ENCODE measurements at places on chromosomes 11 and 22. TPM values are rescaled to one million over a fixed set of nuclear protein-coding genes. Genes with fewer than 3 reads are reported as not detected.

GRCh38 chr11:110951037-110951949 is 239.1 kb upstream of the ARHGAP20 start:
- DNase-seq, result peak; percentile 9

DNA sequence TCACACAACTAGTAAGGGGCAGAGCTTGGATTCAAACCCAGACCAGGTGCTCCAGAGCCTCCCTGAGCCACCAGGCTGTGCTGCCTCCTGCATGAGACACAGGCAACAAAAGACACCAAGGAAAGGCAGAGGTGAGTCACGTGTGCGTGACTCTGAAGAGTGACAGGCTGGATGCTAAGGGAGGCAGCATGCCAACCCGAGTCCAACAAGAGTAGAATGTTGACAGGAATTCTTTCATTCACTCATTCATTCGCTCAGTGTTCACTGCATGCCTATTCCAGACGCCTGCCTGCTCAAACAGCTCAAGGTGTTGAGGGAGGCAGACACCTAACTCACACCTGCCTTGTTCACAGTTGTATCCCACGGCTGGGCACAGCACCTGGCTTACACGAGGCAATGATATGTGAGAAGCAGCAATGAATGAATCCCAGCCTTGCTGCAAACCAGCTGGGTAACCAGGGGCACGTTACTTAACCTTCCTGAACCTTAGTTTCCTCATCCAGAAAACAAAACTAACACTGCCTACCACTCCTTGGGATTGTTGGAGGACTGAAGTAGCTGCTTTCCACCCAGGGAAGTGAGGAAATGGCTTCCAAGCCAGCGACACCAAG is 73.8 kb upstream of the ARFGAP3 start:
- no peak for DNase-seq

DNA sequence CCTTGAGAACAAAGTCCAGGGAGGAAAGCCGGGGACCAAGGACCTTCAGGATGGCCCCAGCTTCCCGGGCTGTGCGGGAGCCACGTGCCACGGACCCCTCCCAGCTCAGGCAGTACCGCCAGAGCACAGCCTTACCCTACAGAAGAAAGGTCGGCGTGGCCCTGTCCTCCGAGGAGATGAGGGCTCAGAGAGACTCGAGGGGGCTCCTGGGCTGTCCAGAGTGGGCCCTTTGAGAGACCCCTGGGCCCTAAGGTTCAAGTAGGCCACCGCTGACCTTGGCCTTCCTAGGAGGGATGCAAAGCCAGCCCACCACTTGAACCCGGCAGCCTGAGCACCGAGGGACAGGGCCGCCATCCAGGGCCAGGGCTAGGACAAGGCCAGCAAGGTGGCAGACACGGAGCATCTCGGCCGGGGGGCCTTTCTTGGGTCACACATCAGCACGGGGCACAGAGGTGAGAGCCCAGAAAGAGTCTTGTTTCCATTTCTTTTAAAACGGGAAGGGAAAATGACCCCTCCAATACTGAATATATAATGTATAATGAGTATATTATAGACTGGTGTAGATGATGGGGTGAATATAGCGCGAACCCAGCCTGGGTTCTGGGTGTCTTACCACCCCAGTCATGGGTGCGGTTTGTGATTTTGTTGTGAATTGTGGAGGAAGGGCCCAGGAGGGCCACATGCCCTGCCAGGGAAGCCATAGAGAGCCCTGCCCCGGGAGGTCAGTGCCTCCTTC is 34.4 kb upstream of the PPARA start:
- no peak for DNase-seq

GRCh38 chr11:118885831-118886565 is 2.3 kb downstream of the CXCR5 start:
- no peak for DNase-seq

DNA sequence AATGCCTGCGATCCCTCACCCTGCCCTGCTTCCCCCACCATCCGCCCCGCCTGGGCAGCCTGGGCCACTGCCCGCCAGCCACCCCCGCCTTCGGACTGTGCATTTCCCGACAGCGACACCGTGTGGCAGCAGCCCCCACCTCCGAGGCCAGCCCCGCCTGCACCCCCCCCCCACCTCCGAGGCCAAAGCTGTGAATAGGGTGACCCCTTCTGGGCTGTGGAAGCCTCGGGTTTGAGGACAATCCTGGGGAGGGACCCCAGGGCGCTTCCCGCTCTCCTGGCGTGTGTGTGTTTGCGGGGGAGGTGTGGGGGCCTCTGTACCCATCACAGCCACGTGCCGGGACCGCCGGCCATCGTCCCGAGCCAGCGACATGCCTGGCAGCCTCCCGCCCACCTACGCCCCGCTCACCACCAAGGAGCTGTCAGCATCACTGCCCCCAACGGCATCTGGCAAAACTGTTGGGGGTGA is 33.8 kb upstream of the PPARA start:
- DNase-seq, result peak; percentile 86

DNA sequence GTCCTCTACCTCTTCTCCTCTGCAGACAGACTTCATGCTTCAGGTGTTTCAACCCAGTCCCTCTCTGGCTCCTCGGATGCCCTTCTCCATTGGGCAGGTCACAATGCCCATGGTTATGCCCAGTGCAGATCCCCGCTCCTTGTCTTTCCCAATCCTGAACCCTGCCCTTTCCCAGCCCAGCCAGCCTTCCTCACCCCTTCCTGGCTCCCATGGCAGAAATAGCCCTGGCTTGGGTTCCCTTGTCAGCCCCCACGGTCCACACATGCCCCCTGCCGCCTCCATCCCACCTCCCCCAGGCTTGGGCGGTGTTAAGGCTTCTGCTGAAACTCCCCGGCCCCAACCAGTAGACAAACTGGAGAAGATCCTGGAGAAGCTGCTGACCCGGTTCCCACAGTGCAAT is 9.3 kb upstream of the BACE1-AS start:
- DNase-seq, result no peak

GRCh38 chr11:10628508-10629236 is 60.2 kb upstream of the LYVE1 start:
- DNase-seq, result no peak

DNA sequence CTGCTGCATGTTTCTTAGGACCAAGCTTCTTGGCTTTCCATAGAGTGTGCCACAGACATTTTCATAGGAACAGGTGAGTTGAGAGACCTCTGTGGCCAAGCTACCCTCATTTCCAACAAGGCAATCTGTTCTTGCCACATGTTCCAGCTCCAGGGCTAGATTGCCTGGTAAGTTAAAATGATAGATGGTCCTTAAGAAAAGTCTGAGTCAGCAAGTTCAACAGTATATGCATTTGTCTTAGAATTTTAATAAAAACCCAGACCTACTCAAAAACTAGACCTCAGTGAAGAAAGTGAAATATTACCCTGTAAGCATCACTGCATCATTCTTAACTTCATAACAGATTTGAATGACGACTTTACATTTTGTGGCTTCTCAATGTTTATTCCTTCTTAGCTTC is 1123.6 kb downstream of the DLG2 start:
- no peak for DNase-seq

GRCh38 chr11:73565804-73566203 is 32.1 kb downstream of the FAM168A start:
- DNase-seq, result no peak

DNA sequence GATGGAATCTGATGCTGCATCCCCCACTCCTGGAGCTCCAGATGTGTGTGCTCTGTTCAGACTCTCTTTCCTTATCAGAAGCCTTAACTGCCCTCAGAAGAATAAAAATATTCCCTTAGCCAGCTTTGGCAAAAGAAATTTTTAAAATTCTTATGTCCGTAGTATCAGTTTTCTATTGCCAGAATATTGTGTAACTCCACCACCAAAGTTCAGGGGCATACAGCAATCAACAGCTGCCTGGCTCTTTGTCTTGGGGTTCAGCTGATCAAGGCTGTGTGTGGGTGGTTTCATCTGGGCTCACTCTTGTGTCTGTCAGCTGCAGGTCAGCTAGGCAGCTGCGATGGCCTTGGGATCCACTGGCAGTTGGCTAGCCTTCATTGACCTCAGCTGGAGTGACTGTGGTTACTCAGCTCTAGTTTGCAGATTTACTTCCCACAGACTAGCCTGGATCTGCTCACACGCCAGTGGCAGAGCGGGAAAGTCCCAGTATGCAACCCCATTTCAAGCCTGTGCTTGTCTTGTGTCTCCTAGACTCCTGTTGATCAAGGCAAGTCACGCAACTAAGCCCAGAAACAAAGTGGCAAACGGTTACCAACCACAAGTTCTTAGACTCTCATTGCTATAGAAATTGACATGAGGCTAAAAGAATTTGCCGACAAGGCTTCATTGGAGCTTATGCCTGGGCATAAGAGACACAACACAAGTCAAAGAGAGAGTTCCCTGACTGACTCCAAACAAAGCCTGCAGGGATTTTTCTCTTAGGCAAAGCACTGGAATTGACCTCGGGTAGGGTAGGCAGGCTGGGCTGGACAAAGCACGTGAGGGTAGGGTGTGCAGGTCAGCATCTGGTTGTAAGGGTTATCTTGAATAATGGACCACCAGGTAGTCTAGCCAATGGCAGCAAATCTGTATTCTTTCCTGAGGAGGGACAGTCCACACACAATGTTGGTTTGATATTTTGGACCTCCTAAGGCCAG is 7.5 kb downstream of the TMEM138 start:
- no peak for DNase-seq

GRCh38 chr22:49869845-49870712 is 16.4 kb downstream of the ZBED4 start:
- DNase-seq, result no peak

GRCh38 chr11:70493891-70494290 is 95.6 kb downstream of the CTTN start:
- no peak for DNase-seq

DNA sequence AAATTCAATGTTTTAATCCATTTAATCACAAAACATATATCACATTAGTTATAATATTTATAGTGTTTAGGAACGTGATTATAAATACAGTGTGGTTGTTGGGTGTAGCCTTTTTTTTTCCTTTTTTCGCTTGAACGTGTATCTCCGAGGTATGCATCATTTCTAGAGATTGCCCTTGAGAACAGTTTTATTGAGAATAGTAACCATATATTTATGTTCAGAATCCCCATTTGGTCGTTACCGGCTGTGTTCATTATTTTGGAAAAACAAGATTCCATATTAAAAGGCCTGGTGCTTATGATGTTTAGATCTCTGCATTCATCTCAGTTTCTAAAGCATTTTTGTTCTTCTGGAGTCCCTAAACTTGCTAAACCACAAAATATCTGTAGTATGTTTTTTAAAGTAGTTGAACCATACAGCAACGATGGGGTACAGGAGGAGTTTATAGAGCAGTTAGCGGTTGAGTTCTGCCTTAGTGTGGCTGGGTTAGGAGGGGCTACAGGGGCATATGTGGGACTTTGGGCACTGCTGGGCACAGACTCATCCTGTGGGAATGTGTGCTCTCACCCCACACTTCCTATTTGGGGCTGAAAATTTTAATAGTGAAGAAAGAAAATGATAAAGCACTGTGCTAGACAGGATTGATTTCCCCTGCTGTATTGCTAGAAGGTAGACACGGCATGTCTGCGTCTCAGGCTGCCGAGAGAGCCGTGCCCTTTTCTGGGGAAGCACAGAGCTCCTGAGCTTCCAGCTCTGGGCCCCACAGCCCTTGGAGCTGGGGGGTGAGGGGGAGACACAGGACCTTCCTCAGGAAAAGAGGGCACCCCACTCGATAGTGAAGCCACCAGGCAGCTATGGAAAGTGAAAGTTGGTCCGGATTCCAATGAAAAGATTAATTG is 81.5 kb upstream of the PPARA start:
- DNase-seq, result no peak

GRCh38 chr22:25663654-25664053 is 78.3 kb upstream of the MYO18B start:
- no peak for DNase-seq

DNA sequence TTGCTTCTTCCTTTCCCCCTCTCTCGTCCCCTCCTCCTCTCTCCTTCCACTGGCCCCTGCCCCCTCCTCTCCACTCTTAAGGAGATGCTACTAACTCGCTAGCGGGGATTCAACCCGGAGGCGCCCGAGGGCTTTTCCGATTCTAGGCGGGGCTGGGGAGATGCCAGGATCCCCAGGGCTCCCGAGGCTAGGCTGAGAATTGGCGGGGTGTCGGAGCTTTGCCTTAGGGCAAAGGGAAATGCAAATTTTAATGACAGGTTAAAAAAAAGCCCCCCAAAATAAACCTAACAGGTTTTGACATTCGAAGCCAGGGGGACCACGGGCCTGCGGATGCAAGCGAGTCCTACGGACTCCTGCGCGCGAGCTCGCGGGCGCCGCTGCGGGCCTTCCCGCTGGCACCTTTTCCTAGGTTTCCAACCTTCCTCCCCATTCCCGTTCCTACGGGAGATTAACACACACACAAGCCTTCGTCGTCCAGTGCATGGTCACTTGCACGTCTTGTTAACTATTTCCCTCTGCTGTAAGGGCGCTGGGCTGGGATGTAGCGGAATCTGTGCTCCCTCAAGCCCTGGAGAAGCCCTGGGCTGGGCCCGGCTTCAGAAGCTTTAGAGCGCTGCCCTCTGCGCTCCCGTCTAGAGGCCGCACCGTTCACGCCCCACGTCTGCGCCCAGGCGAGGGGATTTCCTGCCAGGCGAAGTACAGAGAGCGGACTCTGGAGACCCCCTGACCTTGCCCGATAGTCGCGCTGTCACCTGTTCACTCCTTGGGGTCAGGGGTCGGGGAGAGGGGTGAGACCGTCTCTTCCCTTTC is 729 bp upstream of the ALX4 start:
- DNase-seq, result no peak

DNA sequence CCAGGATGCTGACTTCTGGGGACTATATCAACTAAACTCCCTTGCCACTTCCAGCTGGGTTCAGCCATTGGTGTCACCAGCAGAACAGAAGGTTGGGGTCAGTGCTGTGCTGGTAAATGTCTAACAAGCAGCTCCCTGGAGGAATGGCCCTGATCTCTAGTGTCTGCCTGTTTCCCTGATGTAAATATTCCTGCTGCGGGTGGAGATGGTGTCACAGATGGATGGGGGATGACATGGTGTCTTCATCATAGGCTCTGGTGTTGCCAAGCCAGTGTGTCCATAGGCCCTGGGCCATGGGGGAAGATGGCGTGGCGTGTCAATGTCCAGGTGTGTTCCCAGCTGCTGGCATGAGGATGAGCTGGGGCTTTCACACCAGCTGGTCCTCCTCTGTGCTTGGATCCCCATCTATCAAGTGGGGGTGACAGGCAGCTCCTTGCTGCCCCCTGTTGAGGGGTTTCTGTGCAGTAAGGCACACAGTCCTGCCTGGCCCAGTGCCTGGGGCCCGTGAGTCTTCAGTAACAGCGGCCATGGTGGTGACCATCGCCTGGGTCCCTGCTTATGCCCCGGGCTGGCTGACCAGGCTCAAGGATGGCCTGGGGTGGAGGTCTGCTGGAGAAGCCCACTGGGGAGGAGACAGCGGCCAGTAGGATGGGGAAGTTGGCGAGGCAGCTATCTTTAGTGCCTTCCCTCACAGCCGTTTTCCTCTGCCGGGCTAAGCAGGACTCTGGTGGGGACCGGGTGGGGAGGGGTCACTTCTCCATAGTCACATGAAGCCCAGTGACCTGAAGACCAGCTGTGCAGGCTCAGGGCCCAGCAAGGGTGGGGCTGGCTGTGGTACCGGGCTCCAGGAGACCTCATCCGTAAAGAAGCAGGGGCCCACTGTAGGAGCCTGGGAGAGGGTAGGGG is 12.7 kb downstream of the RPL3 start:
- DNase-seq, result no peak

- DNase-seq, result no peak
Observed at GRCh38 chr22:27627444-27627833, 174.1 kb downstream of the MN1 start.

Gene CNGA4
- polyA plus RNA-seq, result 1.9 TPM

Gene ALDH3B1
- 10.7 TPM for polyA plus RNA-seq

Gene JRKL
- 26.4 TPM for polyA plus RNA-seq

Gene LIF
- 1.7 TPM for polyA plus RNA-seq

Gene IL10RA
- 4.1 TPM for polyA plus RNA-seq

Gene GLYAT
- not detected for polyA plus RNA-seq

Gene SLN
- 92.3 TPM for polyA plus RNA-seq

Gene BATF2
- polyA plus RNA-seq, result 3.3 TPM
